ENCODE measurements at places on chromosomes 13 and 19.
A peak's percentile ranks its signal among the peaks of the same experiment; 100 is the strongest.

DNA sequence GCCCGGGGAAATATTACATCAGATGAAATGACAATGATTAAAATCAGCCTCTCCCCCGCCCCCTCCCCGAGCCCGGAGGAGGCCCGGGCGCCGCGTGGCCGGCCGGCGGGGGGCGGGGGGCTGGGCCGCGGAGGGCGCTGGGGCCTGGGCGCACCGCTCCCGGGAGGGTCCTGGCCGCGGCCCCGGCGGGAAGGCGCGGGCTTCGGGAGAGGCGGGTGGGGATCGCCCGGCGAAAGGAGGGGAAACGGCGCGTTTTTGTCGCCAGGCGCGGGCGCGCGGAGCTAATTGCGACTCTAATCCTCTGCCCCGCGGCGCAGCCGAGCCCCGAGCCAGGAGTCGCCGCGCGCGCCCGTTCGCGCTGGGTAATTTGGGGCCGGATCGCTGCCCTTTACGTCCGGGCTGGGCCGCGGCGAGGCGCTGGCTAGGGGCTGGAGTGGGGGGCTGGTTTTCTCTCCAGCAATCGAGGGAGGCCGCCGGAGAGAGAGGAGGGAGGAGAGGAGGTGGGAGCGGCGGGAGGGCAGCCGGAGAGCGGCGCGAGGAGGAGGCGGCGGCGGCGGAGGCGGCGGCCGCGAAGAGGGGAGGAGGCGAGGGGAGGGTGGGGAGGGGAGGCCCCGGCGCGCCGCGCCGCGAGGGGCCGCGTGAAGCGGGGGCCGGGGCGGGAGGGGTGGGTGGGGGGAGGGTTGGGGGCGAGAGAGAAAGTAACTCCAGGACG lies at the start of gene KCTD15:
KCTD15 (plus strand) TSS at position 707 of the 712 bp plus-strand sequence. CDS start 3,585 bp downstream, outside the sequence.
- DNase-seq, result peak; percentile 70

- DNase-seq, result no peak
Observed at GRCh38 chr19:16073988-16074387, 2.3 kb upstream of the TPM4 start.

DNA sequence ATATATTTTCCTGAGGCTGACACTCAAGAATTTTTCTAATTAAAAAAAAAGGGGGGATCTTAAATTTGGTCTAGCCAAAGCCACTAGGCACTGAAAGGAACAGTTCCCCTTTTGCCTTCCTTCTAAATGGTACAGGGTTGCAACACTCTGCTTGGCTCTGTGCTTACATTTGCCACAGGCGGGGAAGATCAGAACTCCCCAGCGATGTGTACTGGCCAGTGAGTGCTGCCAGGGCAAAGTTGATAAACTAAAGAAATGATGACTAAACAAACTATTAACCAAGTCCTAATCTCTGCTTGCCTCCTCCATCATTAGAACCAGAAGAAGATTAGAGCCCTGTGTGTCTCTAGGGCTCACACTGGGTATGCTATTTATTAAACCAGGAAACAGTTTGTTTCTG lies 75.3 kb upstream of the SCEL start:
- DNase-seq, result no peak

DNA sequence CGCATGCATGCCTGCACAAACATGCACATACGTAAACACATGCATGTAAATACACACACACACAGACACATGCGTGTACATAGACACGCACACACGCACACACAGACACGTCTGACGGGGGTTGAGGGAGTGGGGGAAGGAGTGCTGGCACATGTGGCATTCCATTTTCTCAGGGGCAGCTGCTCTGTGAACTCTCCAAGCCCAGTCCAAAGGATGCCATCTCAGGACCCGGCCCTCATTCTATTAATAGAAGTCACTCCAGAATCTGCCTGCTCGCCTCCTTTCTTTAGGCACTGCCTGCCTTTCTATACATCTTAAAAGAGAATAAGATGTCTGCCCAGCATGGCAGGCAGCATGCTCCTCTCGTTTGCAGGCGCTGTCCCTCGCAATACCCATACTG lies 5.3 kb downstream of the ARHGEF7 start:
- DNase-seq, result no peak

- DNase-seq, result no peak
Observed at GRCh38 chr19:12726988-12727316, 3.2 kb upstream of the TNPO2 start.

DNA sequence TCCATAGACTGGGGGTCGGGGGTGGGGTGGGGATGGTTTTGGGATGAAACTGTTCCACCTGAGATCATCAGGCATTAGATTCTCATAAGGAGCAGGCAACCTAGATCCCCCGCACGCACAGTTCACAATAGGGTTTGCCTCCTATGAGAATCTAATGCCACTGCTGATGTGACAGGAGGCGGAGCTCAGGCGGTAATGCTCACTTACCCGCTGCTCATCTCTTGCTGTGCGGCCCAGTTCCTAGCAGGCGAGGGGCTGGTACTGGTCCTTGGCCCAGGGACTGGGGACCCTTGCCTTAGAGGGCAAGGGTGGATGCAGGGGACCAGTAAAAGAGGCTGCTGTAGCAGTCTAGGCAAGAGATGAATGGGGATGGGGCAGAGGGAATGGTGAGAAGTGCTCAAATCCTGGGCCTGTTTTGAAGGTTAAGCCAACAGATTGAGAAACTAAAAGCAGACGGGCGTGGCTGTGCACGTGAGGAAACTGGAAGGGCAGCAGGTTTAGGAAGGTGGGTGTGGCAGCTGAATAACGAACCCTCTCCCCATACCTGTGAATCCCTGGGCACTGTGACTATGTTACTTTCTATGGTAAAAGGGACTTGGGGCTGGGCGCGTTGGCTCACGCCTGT lies 1.5 kb upstream of the ERICH4 start:
- no peak for DNase-seq

DNA sequence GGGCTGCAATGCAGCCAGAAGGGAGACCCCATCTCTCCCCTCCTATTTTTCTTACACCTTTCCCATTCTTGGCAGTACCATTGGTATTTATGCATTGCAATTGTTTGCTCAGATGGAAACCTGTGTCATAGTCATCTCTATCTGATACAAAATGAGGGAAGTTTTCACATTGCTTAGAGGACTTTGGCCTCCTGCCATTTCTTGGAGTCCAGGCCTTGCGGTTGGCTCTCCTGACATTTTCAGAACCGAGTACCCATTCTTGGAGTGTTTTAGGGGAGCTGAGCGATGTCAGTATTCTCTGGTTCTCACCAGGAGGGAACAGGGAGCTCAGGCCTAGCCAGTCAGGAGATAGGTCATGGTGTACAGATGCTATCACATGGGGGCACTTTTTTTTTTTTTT lies 1.5 kb downstream of the SIN3B start:
- DNase-seq, result no peak

- no peak for DNase-seq
Observed at GRCh38 chr19:51714848-51715247, 8.9 kb downstream of the HAS1 start.

GRCh38 chr13:58583966-58584365 lies 952.4 kb downstream of the PCDH17 start:
- no peak for DNase-seq

DNA sequence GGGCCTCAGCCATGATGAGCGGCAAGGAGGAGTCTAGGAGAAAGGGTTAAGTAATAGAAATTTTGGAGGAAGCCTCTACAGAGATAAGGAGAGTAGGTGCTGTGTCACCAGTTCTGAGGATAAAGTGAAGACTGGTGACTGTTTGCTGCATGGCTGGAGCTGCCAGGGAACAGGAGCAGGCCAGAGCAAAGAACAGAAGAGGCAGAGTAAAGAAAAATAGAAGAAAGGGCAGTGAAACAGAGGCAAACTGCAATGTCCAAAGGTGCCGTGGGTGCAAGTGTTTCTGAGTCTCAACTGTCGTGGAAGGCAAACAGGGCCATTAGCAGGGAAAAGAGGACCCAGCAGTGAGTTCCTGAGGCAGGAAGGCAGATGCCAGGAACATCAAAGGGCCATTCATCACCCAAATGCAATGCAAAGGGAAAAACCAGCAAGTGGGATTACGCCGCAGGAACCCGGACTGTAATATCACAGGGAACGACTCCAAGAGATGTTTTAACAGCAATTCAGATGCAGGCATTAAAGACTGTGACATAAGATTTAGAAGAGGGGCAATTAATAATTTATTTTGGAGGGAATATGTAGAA lies 318.3 kb downstream of the FOXO1 start:
- DNase-seq, result no peak

GRCh38 chr13:43961909-43962308 lies 82.2 kb downstream of the LACC1 start:
- DNase-seq, result no peak

GRCh38 chr19:2767688-2768087 lies 15.4 kb downstream of the SGTA start:
- DNase-seq, result no peak

- DNase-seq, result no peak
Observed at GRCh38 chr19:7492558-7492957, 3.7 kb upstream of the PEX11G start.

DNA sequence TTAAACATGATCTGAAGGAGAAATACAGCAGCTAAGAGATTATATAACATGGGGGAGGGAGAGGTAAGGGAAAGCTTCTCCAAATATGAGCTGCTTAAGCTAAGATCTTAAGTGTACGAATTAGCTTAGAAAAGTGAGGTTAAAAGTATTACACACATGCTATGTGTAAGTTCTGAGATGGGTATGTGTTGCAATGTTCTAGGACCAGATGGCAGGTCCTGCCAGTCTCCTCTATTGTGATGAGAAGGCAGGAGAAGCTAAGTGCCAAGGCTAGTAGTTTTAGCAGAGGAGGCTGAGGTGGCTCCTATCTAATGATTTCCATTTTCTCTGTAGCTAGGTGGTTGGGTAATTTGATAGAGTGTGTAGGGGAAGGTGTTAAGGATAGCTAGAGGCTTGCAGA lies 57.6 kb downstream of the MICU2 start:
- no peak for DNase-seq

DNA sequence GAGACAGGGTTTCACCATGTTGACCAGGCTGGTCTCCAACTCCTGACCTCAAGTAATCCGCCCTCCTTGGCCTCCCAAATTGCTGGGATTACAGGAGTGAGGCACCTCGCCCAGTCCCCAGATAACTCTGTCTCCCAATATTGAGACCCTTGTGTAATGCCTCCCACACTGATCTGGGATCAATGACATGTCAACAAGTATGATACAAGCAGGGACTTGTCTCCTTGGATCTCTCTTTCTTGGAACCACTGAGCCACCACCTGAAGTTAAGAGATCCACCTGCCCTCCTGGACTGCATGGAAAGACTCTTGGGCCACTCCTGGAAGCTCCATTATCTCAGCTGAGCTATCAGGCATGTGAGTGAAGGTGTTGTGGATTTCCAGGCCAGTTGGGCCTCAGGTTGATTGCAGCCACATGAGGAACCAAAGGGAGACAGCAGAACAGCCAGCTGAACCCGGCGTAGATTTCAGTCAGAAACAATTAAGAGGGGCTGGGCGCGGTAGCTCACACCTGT lies 15.1 kb downstream of the NFKBID start:
- peak; percentile 35 for DNase-seq

DNA sequence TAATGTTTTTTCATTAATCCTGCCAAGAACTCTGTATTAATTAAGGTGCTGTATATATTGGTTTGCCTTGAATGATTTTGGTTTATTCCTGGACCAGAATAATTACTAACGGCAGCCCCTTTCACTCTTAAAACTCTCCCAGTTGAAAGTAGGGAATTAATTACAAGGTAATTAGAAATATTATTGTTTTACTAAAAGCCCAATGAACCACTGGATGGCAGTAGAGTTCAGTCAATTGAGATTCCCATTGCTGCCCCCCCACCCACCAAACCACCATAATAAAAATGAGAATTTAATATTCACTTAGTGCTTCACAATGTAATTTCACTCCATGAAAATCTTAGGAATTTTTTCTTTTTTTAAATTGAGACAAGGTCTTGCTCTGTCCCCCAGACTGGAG lies 13.7 kb downstream of the WBP4 start:
- no peak for DNase-seq

DNA sequence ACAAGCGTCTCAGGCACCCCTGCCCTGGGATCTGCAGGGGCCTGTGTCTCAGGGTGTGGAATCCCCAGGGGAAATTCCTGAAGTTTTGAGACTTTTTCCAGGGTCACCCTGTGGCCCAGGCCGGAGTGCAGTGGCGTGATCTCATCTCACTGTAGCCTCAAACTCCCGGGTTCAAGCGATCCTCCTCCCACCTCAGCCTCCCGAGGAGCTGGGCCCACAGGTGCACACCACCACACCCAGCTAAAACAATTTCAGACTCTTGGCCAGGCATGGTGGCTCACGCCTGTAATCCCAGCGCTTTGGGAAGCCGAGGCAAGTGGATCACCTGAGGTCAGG lies 4.0 kb downstream of the CAPN12 start:
- no peak for DNase-seq

DNA sequence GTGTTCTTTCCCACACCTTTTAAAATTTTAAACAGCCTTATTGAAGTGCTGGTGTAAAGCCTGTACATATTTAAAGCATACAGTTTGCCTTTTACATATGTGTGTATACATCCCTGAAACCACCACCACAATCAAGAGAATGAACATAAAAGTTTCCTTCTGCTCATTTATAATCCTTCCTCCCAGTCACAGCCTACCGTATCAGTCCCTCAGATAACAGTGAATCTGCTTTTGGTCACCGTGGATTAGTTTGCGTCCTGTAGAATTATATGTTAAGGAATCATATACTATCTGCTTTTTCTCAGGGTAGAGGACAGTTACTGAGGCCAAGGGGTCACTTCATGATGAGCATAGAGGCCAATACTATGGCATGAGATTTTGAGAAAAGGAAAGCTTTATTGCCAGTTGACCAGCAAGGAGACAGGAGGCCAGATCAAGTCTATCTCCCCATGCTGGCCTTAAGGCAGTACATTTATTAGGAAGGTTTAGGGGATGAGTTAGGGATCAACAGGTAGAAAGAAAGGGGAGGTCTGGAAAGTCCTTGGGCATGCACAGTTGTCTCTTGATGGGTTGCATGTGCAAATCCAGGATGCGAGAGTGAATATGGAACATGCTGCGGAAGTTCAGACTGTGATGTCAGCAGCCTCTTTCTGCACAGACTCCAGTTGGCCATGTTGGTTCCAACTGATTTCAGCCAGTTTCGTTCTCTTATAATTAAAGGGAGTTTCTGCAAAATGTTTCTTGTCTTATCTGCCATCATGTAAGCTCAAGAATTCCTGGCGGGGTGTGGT lies 36.3 kb upstream of the LSM14A start:
- no peak for DNase-seq

DNA sequence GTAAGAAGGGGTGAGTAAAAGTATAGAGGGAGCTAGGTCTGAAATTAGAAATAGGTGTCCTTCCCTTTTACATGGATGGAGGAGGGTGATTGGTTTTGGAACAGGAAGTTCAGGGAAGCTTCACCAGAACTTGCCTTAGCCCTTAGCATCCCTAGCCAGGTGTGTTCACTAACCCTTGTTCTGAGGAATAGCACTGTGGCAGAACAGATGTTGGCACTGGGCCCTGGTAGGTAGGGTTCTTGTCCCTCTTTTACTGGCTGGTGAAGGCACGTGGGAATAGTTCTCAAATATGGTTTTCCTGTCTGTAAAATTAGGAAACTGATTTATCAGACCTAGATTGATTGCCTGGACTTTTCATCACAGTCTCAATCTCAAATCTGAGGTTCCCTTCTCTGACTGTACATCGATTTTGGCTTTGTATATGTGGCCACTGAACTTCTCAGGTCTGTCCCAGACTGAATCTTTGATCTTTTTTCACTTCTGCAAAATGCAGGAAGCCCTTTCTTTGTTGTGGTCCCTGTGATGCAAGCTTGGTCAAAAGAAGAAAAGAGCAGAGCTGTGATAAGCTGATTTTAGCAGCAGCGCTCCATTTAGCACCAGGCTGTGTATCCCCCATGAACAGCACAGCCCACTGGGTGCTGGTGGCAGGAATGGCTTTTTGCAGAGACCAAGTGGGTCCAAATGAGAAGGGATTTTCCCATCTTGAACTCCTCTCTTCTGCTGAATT lies 86.2 kb upstream of the HTR2A start:
- DNase-seq, result no peak

Data from activated T-cell treated with anti-CD3 and anti-CD28 coated beads, Interleukin-2, amount 50 U/mL, for 24 hours (primary cell).